ENCODE measurements at places on chromosomes 12 and 14.
A peak's percentile ranks its signal among the peaks of the same experiment; 100 is the strongest.

DNA sequence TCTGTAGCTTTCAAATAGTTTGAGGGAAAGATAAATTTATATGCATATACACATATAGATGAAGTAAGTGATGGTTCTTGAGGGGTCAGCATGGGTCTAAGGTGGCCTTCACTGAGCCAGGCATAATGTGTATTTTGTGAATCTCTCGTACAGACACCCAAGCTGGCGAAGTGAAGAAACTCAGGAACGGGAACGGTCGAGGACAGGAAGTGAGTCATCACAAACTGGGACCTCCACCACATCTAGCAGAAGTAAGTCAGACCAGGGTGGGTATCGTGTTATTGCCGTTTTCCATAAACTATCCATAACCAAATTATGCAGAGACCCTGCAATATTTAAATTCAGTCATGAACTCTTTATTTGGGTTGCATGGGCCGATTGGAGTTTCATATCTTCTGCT lies 15.4 kb upstream of the TNS2 start:
- DNase-seq: no peak

GRCh38 chr14:96275177-96276112 lies 19.4 kb downstream of the BDKRB1 start:
- DNase-seq: peak; percentile 62

DNA sequence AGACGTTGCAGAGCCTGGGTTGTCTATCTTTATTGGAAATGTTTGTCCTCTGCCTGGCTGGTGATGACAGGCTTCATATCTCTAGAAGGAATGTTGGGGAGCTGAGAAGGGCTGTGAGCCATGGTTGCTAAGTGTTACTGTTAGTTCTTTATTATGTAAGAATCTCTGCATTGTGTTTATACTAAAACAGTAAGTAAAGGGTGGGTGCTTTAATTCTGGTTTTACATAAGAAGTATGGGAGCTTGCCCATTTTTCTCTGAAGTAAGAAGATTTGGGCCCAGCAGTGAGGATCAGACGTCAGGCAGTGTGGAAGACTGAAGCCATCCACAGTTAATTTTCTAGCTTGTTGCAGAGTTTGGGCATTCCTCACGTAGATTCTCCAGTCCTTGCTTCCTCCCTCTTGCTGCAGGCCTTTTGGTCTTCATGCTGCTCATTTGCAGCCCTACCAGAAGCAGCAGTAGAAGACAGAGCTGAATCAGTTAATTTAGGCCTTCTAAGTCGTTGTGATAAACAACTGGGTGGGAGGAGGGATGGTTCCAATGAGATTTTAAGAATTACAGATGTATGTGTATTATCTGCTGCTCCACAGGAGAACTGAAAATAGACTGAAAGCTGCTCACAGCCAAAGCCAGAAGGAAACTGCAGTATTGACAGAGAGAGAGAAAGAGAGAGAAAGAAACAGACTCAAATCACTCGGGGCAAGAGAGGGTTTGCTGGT lies 21.4 kb downstream of the WNT5B start:
- peak; percentile 88 for DNase-seq

GRCh38 chr14:86013641-86014040 lies 483.7 kb downstream of the FLRT2 start:
- DNase-seq: no peak

GRCh38 chr12:49297695-49298060 lies 2.7 kb downstream of the PRPH start:
- no peak for DNase-seq

GRCh38 chr14:80770114-80770908 lies 171.2 kb downstream of the CEP128 start:
- no peak for DNase-seq

- DNase-seq: no peak
These were observed 9.2 kb downstream of the DNAH10 start for GRCh38 chr12:123771261-123771660.

- no peak for DNase-seq
These were observed 49.6 kb upstream of the RASSF3 start for GRCh38 chr12:64560396-64561301.

DNA sequence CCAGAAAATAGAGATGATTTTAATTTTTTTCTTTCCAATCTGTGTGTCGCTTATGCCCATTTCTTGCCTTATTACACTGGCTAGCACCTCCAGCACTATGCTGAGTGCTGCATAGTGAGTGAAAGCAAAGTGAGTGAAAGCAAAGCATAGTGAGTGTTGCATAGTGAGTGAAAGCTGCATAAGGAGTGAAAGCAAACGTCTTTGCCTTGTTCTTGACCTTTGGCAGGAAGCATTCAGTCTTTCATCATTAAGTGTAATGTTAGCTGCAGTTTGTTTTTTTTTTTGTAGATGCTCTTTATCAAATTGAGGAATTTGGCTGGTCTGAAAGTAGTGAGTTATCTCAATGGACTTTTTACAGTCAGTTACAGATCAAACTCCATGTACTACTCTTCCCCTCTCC lies 6.9 kb upstream of the CORO1C start:
- no peak for DNase-seq

GRCh38 chr12:116137318-116137717 lies 140.2 kb downstream of the MED13L start:
- DNase-seq: no peak

DNA sequence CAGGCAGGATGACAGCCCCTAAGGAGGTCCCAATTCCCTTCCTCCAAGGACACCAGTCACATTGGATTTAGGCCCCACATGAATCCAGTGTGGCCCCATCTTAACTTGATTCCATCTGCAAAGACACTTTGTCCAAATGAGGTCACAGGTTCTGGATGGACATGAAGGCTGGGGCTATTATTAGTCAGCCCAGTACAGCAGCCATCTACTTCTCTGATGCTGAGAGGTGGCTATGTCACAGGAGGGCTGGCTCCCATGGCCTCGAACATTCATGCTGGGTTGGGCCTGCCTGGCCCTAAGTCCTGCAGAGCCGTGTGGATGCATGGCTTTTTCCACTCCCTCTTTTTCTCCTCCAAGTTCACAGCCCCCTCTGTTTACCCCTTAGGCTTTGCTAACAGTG lies 35.9 kb downstream of the SLC15A4 start:
- DNase-seq: no peak

- no peak for DNase-seq
These were observed 9.2 kb downstream of the HAL start for GRCh38 chr12:95986635-95987570.

DNA sequence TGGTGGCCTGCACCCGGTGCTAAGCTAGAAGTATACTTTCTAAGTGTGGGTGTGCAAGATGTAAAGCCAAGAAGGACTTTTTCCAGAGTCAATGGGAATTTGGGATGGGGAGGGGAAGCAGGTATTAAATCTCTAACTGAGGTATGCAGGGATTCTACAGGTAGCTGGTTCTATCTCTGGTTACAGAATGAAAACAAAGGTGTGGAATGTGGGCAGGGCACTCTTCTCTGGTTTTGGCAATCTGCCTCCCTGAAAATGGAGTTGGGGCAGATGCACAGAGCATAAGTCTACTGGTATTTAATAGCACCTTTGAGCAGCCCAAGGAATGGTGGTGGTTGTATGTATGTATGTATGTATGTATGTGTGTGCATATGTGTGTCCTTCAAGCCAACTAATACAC lies 66.7 kb upstream of the PPP1R12A start:
- DNase-seq: no peak

DNA sequence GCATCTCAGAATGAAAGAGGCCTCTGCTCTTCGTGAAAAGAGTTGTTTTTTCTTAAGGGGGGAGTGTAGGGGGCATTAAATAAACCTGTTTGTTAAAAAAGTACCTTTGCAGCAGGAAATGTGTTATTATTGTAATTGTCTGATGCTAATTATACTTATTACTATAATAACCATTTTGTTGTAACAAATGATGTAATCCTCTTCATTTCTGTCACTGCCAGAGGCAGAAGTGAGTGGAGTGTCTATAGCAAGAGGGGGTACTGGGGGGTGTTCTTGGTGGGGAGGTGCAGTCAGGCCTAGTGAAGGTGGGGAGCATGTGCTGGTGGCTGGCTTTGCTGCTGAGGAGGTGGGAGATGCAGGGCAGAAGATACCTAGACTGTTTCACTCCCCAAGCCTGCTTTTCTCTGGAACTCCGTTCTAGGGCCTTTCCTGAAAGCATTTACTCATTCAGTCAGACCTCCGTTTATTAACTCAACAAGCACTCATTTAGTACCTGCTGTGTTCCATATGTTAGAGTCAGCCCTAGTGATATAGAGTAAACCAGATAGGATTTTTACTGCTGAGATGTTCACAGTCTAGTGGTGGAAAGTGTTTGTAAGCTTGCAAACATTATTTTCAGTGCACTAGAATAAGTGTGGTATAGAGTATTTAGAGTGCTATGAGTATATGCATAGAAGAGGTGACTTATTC lies 77.5 kb upstream of the CISTR start:
- no peak for DNase-seq

- no peak for DNase-seq
These were observed 1.1 kb upstream of the HDAC7 start for GRCh38 chr12:47820631-47821345.

GRCh38 chr14:103904493-103905107 lies 23.7 kb upstream of the TDRD9 start:
- DNase-seq: no peak

DNA sequence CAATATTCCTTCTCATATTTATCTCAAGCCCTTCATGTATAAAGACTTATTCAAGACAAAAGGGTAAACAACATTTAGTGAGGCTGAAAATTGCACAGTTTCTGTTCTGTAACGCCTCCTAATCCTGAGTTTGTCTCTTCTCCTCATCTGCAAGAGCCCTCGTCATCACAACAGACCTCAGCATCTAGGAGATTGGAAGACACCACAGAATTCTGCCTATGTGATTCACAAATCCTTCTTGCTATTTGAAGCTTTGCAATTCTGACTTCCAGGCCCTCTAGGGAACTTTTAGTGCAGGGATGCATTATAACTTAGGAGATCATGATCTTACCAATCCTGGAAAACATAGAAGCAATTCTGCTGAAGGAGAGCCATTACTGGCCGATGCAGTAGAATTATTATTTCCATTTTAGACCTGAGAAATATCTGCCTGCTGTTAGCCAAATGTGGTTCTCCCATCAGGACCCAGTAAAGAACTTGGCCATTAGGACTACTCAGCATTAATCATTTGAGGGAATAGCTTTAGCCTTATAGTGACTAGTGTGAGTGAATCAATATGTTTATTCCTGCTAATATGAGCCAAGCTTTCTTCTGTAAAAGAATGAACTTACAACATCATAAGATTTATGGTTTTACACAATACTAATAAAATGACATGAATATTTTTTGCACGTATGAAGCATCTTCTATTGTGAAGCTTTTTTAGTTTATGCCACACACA lies 119.5 kb downstream of the ANO4 start:
- DNase-seq: no peak

GRCh38 chr12:71440763-71441748 lies 1.5 kb downstream of the LGR5 start:
- DNase-seq: peak; percentile 13

DNA sequence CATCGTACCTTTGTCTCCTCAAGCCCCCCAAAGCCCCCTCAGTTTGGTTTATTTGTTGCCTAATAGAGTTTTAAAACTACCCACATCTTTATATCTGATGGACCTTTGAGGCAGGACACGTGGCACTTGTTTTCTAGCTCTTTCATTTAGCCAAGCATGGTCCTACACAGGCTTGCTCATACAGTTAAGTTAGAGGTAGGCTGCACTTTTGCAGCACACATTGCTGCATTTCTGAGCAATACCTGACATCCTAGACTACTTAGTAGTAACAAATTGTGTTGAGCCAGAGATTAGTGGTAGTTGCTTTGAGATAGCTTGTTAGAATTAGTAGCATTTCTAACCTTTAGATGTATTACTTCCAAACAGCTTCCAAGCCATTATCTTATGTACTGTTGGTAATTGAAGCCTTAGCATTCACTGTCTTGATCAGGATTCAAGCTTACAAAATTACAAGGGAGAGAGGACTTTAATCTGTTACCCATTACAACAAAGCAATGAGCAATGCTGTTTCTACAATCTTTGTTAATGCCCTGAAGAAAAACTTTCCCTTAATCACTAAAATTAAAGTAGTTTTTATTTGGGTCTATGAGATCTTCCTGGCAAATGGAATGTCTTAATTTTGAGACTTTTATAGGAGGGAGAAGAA lies 96.6 kb downstream of the WNK1 start:
- no peak for DNase-seq

DNA sequence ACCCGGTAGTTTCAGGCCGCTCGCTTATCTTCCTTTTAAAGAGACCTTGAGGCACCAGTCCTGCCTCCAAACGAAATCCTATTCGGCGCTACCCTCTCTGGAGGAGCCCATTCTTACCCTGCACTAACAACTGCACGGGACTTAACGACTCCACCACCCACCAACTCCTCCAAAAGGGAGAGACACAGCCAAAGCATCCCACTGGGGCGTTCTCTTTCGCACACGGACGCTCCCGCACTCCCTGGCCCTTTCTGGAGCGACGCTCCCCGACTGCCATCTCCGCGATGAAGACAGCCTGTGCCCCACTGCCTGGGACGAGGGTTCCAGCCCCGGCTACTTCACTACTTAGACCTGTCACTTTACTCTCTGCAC lies 650 bp downstream of the GALC start:
- DNase-seq: peak; percentile 75

GRCh38 chr12:79648881-79649280 lies 41.9 kb downstream of the PAWR start:
- DNase-seq: no peak
